Cardiac muscle cell (in vitro differentiated cells and primary cell): ENCODE measurements at places on chromosomes 4 and X. TPM values are rescaled to one million over a fixed set of nuclear protein-coding genes. Genes with fewer than 3 reads are reported as not detected.

GRCh38 chr4:14176613-14177012 is 549.1 kb upstream of the BOD1L1 start:
- no peak for DNase-seq

DNA sequence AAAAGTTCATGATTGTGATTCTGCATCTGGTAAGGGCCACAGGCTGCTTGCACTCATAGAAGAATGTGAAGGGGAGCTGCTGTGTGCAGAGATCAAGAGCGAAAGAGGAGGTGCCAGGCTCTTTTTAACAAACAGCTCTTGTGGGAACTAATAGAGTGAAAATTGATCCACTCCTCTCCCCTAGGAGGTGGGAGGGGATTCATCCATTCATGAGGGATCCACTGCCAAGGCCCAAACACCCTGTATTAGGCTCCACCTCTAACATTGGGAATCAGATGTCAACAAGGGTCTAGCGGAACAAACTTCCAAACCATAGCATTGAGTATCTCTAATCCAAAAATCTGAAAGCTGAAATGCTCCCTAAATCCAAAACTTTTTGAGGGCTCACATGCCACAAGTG is 16.4 kb upstream of the PPID start:
- no peak for DNase-seq

DNA sequence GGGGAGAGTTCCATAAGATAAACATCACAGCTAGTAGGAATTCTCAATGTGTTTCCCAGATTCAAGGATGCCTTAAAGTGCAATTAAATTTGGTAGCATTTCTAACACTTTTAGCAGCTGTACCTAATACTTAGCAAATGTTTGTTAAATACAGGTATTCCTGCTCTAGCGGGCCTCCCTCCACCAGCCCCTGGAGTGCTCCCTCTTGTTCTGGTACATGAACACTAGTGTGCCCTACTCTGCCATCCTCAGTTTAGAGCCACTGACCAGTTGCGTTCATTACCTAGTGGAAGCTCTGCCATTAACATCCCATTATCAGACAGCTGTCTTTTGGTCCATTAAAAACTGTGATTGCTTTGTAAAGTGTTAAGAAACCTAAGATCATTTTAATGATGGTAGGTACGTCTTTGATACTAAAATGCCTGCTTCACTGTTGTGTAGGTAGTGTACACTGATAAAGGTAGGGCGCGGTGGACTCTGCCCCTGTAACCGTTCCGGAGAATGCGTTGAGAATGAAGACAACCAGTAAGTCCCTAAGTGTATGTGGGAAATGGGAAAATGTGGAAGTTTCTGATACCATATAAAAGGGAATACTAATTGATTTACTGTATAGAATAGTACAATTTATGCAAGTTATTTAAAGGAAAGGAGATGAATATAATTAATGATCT is 21.7 kb downstream of the KIAA0232 start:
- DNase-seq: no peak

DNA sequence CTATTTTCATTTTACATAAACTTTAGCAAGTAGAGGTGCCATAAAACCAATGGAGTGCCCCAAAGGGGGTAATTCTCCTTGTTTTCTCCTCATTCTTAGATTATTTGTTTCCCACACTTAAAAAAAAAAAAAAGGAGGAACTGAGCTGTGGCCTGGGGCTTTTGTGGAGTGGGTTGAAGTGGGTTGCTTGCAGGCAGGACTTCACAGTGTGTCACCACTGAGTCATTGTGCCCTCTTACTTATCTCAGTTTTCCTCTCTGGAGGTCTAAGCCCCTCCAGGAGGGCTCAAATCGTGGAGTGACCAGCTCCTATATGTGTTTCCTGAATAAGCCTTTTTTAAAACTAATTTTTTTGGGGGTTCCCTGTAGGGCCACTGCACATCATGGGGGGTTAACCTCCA is 69.0 kb downstream of the SLC16A2 start:
- DNase-seq: no peak

DNA sequence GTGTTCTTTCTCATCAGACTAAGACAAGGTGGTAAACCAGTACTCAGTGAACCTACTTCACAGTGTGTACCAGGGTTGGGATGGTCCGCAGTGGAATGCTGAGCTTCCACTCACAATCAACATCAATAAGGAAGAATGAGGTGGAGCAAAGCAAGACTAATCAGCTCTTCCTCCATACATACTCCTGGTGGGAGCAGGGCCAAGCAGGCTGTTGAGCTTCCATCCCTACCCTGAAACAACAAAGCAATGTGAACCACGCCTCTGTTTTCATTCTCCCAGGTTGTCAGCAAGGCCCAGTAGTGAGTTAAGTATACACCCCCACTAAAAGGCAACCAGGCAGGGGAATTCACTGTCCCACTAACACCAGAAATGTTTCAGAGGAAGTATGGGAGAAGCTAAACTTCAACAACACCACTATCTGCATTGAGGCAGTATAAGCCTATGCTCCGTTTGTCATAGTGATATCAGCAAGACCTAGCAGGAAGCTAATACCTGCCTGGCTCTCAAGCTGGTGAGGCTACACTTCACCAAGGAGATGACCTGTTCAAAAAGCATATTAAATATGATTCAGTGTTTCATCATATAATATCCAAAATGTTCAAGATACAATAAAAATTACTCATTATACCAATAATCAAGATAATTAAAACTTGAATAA is 109.5 kb downstream of the DDX60 start:
- no peak for DNase-seq

DNA sequence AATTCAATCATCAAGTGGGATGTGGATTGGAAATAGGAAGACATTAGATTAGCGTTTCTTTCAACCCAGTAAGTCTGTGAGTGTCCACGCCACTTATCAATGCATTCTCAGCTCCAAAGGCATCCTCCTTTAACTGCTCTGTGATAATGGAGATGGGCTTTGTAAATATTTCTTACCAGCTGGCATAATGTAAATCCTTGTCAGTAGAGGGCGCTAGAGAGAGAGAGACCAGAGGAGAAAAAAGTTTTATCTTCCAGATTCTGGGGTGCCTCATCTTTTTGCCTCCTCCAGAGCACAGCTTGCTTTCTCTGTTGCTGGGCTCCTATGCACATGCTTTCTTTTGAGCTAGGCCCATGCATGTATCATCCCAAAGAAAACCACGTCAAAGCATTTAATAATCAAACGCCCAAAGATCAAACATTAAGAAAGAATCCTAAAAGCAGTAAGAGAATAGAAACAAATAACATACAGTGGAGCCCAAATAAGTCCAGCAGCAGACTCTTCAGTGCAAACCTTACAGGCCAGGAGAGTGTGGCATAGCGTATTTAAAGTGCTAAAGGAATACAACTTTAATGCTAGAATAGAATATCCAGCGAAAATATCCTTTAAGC is 9.6 kb upstream of the MTMR1 start:
- DNase-seq: peak; percentile 35

- DNase-seq: no peak
Observed at GRCh38 chr4:963276-964225, 9.8 kb downstream of the DGKQ start.

GRCh38 chr4:41156574-41156973 is 57.8 kb downstream of the APBB2 start:
- no peak for DNase-seq

DNA sequence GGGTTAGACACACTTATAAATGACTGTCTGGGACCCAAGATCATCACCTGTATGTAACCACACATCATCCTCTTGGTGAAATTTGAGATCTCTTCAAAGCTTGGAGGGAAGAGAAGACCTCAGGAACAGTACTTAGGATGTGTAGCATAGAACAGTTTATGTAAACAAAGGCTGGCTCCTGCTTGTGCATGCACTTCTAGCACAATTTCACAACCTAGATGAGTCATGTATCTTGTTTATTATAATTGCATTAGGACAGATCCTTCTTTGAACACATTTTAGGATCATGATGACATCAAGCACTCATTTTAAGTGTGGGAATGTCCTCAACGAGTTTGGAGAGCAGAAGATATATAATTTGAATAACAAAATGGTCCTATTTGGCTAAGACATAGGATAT is 26.3 kb upstream of the ZMAT1 start:
- no peak for DNase-seq

- no peak for DNase-seq
Observed at GRCh38 chr4:70895811-70896491, 6.2 kb upstream of the MOB1B start.

PHOX2B gene
- not detected in 2 replicates for total RNA-seq

ZCCHC18 gene
- total RNA-seq: 4.1 and 4.5 TPM in 2 replicates

SLC25A5 gene
- 373 and 552 TPM in 2 replicates for total RNA-seq

FAM114A1 gene
- 39.9 and 46.8 TPM in 2 replicates for total RNA-seq

CXCR3 gene
- not detected in 2 replicates for total RNA-seq
